ENCODE measurements at places on chromosomes 3 and 15. TPM values are rescaled to one million over a fixed set of nuclear protein-coding genes. Genes with fewer than 3 reads are reported as not detected.

- H3K27me3 ChIP-seq: no peaks in the 10 kb centered on the region
- H3K36me3 ChIP-seq: no peaks in the 10 kb centered on the region
- H3K4me3 ChIP-seq: no peak overlapping the region
- DNase-seq: peak; percentile 77
- peaks cover 3% of the 10 kb centered on the region for H3K4me1 ChIP-seq
Observed at GRCh38 chr3:158727206-158728060, 4.8 kb downstream of the RARRES1 start.

- no peaks in the 10 kb centered on the region for H3K27me3 ChIP-seq
- no peak overlapping the region for H3K27ac ChIP-seq
- no peak overlapping the region for H3K4me3 ChIP-seq
- H3K4me1 ChIP-seq: no peaks in the 10 kb centered on the region
- DNase-seq: no peak
Observed at GRCh38 chr3:98021830-98022560, 13.1 kb downstream of the GABRR3 start.

GRCh38 chr3:32499585-32499984, 3.1 kb downstream of the CMTM6 start:
- no peak overlapping the region for H3K4me3 ChIP-seq
- no peaks in the 10 kb centered on the region for H3K27me3 ChIP-seq
- H3K4me1 ChIP-seq: peaks cover 12% of the 10 kb centered on the region
- no peak overlapping the region for H3K27ac ChIP-seq

GRCh38 chr3:55066551-55067047, 138.7 kb upstream of the LRTM1 start:
- H3K27ac ChIP-seq: no peak overlapping the region

- no peak overlapping the region for H3K4me3 ChIP-seq
- H3K4me1 ChIP-seq: peaks cover 20% of the 10 kb centered on the region
Observed at GRCh38 chr15:67915461-67916374, 75.9 kb upstream of the RNU6-1 start.

- peaks cover 13% of the 10 kb centered on the region for H3K4me1 ChIP-seq
- no peak overlapping the region for H3K27ac ChIP-seq
- H3K27me3 ChIP-seq: no peaks in the 10 kb centered on the region
- no peaks in the 10 kb centered on the region for H3K36me3 ChIP-seq
- no peak for DNase-seq
- H3K4me3 ChIP-seq: no peak overlapping the region
Observed at GRCh38 chr15:31433091-31433490, 106.5 kb downstream of the KLF13 start.

- no peak overlapping the region for H3K4me3 ChIP-seq
- DNase-seq: no peak
- H3K27me3 ChIP-seq: no peaks in the 10 kb centered on the region
- no peak overlapping the region for H3K27ac ChIP-seq
- H3K4me1 ChIP-seq: no peaks in the 10 kb centered on the region
Observed at GRCh38 chr3:76570436-76571057, 469.4 kb upstream of the ROBO2 start.

DNA sequence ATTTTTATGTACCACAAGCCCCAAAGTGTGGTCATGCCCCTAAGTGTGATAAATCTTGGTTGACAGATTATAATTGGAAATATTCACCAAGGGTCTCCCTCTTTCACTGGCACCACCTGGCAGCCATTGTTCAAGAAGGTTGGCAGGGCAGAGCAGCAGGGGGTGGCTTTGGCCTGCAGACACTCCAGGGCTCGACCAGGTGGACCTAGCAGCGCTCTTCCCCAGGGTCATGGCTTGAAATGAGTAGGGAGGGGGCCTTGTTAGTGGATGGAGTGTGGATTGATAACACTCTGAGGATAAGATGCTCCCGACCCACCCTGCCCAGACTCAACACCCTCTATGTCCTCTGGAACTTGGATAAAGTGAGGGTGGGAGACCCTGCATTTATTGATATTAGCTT, 58.2 kb upstream of the KLHL25 start:
- DNase-seq: no peak
- H3K27me3 ChIP-seq: no peaks in the 10 kb centered on the region
- no peak overlapping the region for H3K27ac ChIP-seq
- H3K36me3 ChIP-seq: no peaks in the 10 kb centered on the region

- H3K36me3 ChIP-seq: no peaks in the 10 kb centered on the region
- H3K4me3 ChIP-seq: no peak overlapping the region
- H3K27ac ChIP-seq: no peak overlapping the region
- no peaks in the 10 kb centered on the region for H3K4me1 ChIP-seq
- no peak for DNase-seq
- H3K27me3 ChIP-seq: no peaks in the 10 kb centered on the region
Observed at GRCh38 chr3:134666466-134666865, 15.6 kb upstream of the KY start.

DNA sequence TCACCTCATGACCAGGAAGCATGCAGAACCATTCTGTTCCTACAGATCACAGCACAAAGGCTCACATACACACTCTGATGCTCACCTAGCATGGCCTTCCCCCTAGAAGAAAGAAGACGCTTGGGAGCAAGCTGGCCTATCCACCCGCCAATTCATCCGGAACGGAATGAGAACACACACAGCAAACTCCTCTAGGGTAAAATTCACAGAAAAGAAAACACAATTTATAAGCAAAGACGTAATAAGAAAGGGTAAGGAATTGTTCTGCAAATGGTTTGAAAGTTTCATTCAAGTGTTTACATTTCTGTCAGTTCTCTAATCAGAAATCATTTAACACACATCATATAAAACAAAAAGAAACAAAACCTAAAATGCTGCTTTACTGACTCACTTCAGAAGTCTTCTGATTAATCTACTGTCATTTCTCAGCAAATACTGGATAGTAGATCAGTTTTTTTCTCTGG, 218.1 kb downstream of the OSBPL10 start:
- no peaks in the 10 kb centered on the region for H3K4me1 ChIP-seq
- H3K4me3 ChIP-seq: no peak overlapping the region
- no peaks in the 10 kb centered on the region for H3K36me3 ChIP-seq

The BNIP2 gene
- total RNA-seq: 145 TPM

The UROC1 gene
- 1.0 TPM for total RNA-seq

The JAGN1 gene
- 33.3 TPM for total RNA-seq

The SERPINI2 gene
- total RNA-seq: 0.25 TPM

Measured in testis (tissue), 5 donors.